ENCODE measurements at places on chromosomes 4 and X.

DNA sequence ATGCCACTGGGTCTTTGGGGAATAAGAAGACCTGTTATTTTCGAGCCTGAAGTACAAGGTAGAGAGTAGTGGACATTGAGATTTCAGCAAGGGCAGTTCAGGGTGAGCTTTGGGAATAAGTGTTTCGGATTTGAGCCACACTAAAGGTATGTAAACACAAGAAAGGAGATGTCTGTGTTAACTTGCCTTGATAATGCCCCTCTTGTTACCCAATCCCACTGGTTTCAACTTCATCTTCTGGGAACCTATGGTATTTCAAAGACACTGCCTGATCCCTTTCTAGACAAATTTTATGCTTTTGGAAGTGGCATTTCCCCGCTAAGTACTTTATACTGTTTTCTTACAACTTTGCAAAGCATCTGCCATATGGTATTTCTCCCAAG is 79.4 kb downstream of the SLC9A6 start:
- no peak for DNase-seq

DNA sequence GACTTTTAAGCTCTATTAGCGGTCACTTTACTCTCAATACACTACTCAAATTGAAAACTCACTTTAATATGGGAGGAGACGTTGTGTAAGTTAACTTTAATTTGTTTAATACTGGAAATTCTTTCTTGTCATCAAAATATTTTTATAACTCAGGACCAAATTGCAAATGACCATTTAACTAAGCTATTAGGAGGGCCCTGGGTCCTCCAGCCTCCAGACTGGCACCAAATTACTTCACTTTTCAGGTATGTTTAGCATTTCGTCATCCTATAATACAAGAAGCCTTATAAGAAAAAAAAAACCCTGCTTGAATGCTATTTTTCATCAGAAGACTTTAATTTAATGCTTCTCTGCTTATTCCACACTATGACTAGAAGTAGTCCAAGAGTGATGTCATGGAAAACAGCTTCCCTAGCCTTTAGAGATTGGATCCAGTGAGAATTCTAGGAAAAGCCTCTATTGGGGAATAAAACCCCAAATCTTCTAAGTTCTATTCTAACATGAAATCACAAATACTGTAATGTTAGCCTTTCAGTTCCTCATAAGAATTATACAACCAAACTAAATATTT is 6.6 kb downstream of the KLHL15 start:
- DNase-seq, result no peak

DNA sequence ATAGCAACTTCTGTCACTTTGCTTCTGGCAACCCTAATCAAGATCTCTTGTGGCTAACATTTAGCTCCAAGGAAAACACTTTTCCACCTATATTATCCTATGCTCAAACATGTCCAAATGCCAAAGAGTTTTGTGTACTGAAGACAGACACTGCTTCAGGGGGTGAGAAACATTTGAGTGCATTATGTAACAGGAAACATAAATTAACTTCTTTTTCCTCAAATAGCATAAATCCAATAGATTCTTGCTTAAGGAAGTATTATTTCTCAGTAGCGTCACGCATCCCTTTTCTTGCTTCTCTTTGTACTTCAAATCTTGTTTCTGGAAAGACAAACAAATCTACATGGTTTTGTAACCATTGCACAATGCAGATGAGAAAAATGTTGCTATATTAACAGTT is 839.1 kb downstream of the GLUD2 start:
- no peak for DNase-seq

GRCh38 chr4:184166736-184167135 is 50.9 kb downstream of the ENPP6 start:
- DNase-seq, result no peak

- DNase-seq, result no peak
These were observed 22.0 kb downstream of the RGS12 start for GRCh38 chr4:3314706-3315260.

DNA sequence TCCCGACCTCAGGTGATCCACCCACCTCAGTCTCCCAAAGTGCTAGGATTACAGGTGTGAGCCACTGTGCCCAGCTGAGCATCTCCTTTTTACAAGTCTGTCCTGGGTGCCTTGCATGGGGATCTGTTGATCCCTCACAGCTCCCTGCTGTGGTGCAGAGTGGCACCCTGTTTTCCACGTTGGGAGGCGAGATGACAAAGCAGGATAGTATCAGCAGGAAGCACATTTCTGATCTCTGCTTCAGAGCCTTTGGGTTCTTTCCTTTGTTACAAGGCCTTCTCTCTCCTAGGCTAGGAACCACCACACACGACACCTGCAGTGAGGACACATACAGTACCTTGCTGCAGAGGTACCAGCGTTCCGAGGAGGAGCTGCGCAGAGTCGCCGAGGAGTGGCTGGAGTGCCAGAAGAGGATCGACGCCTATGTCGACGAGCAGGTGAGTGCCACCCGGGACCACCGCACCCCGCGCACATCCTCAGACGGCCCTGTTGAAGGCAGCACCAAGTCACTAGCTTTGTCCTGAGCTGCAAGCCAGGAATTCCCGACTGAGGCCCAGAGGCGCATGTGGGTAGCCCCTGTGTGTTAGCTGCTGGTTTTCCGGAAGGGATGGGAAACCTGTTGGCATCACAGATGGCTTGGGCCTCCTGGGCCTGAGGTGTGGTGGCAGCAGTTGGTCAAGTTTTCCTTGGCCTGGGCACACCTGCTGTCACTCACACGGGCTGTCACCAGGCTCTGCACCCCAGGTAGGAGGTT is 109.6 kb downstream of the TNIP2 start:
- DNase-seq, result no peak

- peak; percentile 49 for DNase-seq
These were observed 2.2 kb upstream of the MID2 start for GRCh38 chrX:107823456-107823855.
